ENCODE measurements at places on chromosomes 13 and 19. TPM values are rescaled to one million over a fixed set of nuclear protein-coding genes. Genes with fewer than 3 reads are reported as not detected.

The FBXO17 gene
- total RNA-seq = 28.4 TPM

The PSG7 gene
- 0.16 TPM for total RNA-seq

The LILRB1 gene
- not detected for total RNA-seq

The ACP4 gene
- total RNA-seq = not detected

The SWSAP1 gene
- total RNA-seq = 0.97 TPM

The SAE1 gene
- total RNA-seq = 106 TPM

The ADGRE2 gene
- not detected for total RNA-seq

The CYP4F2 gene
- not detected for total RNA-seq

The TRPC4 gene
- 7.6 TPM for total RNA-seq

The PROZ gene
- total RNA-seq = not detected
